ENCODE measurements at places on chromosomes 3 and 15.

- no peak for DNase-seq
These were observed 10.9 kb downstream of the ARIH2 start for GRCh38 chr3:48929358-48930035.

DNA sequence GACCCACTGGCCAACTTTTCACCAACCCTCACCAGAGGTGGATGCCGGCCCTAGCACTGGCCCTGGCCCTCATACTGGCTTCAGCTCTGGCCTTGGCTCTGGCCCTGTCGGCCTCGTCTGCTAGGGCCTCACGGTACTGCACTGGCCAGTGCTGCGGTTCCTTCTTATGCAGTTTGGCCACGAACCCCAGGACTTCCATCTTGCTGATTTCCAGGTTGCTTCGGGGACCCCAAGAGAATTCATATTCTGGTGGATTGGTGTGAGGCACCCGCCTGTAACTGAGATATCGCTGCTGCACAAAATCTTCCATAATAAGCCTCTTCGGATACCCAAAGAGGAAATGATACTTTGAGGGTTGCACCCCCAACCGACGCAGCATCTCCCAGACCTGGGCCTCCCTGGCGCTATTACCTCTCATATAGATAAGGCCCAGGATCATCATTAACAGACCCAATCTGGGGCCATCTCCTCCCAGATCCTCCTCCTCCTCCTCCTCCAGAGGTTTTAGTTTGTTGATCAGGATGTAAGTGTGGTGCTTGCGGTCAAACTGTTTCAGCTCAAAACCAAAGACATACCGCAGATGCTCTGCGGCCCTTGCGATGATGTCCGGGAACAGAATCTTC, 883 bp downstream of the MAGEF1 start:
- DNase-seq: no peak

GRCh38 chr3:161220850-161221753, at the start of gene NMD3:
NMD3 (plus strand) TSS chr3:161221311; CDS start chr3:161222014, 703 bp downstream.
- DNase-seq: peak; percentile 89

- no peak for DNase-seq
These were observed 47.2 kb downstream of the SLC12A8 start for GRCh38 chr3:125165189-125165947.

DNA sequence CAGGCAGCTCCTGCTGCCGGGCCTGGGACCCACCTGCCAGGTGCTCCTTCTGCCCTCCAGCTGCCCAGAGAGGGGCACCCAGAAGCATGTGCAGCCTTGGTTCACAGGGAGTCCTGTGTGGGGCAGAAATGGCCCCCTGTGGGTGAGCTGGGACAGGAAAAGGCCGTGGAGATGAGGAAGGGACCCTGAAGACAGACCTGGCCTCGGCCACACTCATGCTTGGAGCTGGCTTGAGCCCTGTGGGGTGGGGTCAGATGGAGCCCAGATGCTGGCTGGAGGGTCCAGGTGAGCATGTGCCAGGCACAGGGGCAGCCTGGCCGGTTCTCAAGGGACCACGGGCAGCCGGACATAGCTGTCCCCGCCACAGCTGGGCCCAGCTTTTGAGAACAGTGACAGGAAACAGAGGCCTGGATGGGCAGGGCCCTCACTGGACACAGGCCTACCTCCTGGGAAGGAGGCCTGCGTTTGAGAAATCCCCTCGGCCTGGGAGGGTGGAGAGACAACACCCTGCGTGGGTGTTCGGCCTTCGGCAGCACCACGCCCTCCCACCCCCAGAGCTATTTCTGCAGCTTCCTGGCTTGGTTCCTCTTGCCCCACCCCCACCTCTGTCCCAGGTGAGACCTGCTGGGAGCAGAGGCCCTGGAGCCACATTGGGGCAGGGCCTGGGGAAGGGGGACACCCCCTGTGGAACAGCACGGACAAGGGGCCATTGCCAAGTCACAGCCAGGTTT, 132.6 kb upstream of the MEF2A start:
- DNase-seq: no peak

- no peak for DNase-seq
These were observed 47.0 kb upstream of the HERC1 start for GRCh38 chr15:63880744-63881143.

DNA sequence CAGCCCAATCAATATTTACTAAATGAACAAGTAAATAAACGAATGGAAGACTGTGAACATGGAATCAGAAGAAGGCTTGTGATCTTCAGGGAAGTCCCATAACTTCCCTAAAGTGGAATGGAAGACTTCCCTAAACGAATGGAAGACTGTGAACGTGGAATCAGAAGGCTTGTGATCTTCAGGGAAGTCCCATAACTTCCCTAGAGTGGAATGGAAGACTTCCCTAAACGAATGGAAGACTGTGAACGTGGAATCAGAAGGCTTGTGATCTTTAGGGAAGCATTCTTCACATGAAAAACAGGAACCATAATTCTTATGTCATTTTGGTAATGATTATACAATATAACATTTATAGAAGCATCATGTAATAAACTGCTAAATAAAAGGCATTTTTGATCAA, 38.8 kb downstream of the EOGT start:
- DNase-seq: no peak

DNA sequence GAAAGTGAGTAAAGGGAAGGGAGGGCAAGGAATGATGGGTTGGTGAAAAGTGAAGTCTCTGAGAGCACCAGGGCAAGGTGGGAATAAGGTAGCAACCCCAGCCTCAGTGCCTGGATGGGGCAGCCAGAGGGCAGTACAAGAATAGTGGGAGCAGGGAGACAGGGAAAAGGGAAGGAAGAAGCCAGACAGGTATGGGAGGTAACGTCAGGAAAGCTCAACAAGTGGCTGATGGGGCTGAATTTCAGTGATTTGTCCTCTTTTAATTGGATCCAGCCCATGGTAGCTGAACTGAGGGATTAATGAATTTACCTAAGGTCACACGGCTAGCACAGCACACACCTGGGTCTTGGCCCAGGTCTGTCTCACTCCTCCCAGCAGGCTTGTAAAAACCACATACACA, 12.6 kb downstream of the RORA start:
- DNase-seq: peak; percentile 6

GRCh38 chr15:59642351-59642750, 15.0 kb downstream of the GTF2A2 start:
- DNase-seq: no peak

DNA sequence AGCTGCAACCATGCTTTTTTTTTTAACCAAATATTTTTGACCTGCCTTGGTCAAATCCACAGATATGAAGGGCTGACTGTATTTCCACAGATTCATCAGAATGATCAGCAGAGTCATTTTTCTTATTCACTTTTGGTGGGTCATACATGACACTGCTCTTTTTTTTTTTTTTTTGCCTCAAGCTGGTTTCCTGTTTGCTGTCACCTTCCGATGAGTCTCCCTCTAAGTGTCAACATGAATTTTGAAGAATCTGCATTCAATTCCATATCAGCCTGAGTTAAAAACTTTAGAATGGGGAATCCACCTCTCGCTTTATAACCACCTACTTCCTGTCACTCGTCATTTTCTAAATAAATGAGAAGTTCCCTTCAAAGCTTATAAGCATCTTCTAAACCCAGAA, 2.2 kb upstream of the SLC12A8 start:
- DNase-seq: no peak

DNA sequence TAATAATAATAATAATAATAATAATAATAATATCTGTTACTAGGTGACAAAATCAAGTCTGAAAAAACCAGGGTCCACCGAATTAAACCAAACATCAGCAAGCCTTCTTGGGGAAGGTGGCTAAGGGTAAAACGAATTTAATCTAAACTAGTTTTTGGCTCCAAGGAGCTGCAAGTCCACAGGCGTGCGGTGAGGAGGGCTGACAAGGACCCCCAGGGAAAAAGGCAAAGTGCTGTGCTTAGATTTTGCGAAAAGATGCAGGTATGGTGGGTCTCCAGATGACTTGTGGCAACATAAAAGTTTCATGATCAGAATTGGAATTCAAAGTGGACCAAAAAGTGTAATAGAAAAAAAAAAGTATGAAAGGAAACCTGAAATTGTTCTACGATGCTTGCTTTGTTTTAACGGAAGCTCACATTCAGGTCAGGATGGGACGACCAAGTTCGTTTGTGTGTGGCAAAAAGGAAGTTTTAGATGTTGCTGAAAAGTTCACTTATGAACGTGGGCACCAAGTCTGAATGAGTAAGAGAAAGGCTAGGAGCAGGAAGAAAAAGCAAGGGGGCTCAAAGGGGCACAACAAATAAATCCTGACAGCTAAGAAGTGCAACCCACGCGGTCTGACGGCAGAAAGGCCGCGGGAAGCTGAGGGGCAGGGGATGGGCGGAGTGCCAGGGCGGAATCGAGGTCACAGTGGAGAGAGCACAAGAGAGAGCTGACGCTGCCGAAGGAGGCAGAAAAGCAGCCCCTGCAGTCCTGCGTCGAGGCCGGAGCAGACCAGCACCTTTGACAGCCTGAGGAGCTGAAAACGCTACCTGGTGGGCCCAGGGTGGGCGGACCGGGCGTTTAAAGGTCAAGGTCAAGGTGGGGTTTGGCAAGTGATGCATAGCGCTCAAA, 1.1 kb downstream of the WDR82 start:
- DNase-seq: no peak

DNA sequence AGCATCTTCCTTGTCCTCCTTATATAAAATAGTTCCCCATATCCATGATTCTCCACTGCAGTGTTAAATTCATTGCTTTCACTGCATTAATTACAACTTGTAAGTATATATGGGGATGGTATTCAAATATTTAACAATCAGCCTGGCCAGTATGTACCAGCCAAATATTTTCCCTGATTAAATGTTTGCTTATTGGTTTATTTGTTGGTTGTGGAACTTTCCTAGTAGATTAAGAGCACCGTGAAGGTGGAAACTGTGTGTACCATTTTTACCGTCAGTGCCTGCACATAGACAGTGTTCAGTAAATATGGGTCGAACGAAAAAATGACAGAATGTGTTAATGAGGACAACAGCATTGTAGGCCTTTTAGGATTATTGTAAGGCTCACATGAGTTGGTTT, 7.0 kb downstream of the LAMP3 start:
- no peak for DNase-seq

- no peak for DNase-seq
These were observed 295.7 kb upstream of the SOX14 start for GRCh38 chr3:137468446-137468845.
